ENCODE measurements at places on chromosomes 11 and 22.

- peak; percentile 13 for DNase-seq
Observed at GRCh38 chr11:5291207-5291838, 10.4 kb downstream of the OR51B4 start.

DNA sequence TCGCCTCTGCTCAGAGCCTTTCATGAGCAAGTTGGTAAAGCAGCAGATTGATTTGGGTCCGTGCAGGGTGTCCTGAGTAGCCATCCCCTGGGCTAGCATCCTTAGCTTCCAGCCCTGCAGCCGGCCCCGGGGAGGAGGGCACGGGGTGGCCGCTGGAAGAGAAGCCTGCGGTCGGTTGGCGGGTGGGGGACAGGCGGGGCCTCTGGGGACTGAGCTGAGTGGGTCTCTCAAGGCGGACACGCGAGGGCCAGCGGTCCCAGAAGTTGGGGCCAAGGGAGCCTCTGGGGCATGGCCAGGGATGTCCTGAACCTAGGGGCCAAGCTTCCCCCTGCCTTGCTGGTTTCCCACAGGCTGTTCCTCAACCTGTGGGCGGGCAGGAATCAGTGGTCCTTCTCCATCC, 143.0 kb downstream of the TBC1D22A start:
- no peak for DNase-seq

GRCh38 chr11:59154610-59155009, 12.0 kb downstream of the FAM111A start:
- no peak for DNase-seq

GRCh38 chr11:115664313-115664712, 160.1 kb upstream of the CADM1 start:
- DNase-seq = no peak

DNA sequence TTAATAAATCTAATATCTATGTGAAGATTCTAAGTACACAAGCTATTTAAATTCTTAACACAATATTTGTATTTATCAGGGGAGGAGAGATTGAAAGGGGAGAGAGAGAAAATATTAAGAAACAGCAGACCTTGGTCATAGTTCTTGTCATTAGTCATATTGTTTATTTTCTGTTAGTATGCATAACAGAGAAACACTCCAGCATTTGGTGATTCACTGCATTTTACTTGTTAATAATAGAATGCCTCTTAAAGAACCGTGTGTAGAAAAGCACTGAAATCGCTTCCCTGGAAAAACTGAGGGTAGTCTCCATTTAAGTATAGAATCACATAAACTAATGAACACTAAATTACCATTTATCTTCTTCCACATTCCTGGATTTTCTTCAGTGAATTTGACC, 122.7 kb upstream of the TRPC6 start:
- no peak for DNase-seq

DNA sequence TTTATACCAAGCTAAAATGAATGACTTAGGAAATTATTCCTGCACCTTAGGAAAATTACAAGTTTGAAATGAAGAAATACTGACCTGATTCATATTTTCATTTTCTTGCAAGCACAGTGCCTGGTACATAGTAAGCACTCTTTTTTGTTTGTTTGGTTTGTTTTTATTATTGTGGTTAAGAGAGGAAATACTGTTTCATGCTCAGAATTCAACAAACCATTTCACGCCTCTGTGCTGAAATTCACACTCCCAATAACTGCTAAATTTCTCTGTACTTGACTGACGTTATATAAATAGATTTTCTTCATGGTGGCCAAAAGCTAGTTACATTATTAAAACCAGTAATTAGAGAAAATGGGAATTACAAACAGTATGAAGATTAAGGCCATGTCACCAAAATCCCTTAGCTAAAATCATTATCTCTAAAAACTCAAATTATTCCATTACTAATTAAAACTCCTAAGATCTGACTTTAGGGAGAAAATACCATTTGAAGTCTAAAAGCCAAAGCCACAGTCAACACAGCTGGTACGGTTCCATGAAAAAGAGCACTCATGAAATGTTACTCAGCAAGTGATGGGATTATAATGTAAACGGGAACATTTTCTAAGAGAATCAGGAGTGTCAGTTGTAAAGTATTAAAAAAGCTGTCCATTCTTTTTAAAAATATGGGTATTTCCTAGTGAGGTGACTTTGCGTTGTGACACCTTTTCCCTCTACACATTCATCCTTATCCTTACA, 77.8 kb upstream of the DDI1 start:
- DNase-seq = no peak

DNA sequence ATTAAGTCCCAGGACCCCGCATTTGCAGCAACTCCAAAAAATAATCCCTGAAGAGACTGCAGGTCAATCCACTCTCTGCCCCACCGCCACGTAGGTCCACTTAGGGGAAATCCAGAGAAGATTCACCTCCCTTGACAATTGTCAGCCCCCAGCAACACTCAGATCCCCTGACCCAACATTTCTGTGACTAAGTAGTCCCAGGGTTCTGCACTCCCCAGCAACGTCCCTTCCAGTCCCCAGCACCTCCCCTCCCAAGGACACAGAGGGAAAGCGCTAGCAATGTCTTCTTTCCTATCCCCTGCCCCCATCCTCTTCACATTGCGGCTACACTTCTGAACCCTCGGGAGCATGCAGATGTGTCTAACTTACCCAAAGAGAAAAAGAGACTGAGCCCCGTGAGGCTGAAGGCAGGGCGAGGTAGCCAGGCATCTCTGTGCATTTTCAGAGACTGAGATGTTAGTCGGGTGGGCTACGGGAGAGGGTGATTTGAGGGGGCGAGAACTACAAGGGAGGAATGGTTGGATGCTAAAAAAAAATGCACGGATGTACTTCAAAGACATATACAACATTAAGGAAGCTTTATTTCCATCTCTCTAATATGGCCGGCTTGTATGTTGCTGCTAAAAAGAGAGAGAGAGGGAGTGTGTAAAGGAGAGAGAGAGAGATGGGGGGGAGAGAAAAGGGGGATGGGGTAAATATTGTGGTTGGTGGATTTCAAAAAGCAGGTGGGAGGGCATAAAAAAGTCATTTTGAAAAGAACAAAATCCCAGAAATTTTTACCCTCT, at the start of gene SCN2B:
Gene SCN2B, minus strand, starts transcription at position 647 of the 785 bp plus-strand sequence. Its CDS starts 208 bp downstream, at position 439.
- no peak for DNase-seq

GRCh38 chr11:100925935-100926334, 203.7 kb downstream of the PGR start:
- DNase-seq = no peak

- no peak for DNase-seq
Observed at GRCh38 chr11:12508151-12508751, 130.9 kb downstream of the PARVA start.

DNA sequence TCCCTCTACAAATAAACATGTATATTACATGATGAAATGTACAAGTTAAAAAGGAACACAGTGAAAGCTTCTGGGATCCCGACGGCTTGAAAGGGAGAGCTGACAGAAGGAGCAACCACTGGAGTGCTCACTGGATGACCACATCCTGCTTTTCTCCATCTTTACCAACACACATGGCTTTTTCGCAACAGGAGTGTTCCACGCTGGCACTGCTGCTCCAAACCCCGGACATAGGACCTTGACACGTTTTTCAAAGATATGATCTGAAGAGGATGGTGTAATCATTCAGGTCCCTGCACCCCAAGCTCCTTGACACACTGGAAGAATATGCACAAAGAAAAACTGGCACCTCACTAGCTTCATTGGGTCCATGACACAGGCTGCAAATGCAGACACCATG, 121.9 kb downstream of the LARGE1 start:
- DNase-seq = no peak

DNA sequence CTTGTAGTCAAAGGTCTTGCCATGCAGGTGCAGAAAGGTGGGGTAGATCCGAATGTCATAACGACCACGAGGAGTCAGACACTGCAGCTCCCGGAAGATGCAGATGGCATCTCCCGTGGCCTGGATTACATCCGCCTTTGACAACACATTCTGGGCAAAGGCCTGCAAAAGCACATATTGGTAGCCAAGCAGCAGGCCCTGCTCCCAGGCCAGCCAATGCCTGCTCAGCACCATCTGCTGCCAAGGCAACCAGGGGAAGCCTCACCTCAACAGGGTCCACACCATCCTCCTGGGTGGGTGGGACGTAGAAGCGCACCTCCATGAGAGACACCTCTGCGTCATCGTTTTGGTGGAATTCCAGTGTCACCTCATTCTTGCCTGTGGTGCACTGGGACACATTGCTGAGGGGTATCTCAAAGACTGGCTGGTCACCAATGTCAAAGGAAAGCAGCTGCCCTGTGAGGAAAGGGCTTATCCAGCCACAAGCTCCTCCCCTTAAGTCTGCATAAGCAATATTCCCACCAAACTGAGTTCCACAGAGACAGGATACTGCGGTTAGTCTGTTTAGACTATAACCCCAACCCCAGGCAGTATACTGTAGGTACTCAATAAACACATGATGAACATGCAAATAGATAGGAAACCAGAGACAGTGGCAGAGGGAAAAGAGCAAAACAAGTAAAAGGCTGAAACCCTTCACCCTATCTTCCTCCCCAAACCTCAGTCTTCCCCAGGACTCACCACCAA, 2.8 kb downstream of the SSRP1 start:
- DNase-seq = no peak

- DNase-seq = no peak
Observed at GRCh38 chr22:39920134-39920743, 19.4 kb downstream of the GRAP2 start.

- DNase-seq = no peak
Observed at GRCh38 chr22:23089010-23089409, 18.7 kb downstream of the GNAZ start.

GRCh38 chr11:2559527-2560311, 114.9 kb downstream of the KCNQ1 start:
- DNase-seq = no peak

DNA sequence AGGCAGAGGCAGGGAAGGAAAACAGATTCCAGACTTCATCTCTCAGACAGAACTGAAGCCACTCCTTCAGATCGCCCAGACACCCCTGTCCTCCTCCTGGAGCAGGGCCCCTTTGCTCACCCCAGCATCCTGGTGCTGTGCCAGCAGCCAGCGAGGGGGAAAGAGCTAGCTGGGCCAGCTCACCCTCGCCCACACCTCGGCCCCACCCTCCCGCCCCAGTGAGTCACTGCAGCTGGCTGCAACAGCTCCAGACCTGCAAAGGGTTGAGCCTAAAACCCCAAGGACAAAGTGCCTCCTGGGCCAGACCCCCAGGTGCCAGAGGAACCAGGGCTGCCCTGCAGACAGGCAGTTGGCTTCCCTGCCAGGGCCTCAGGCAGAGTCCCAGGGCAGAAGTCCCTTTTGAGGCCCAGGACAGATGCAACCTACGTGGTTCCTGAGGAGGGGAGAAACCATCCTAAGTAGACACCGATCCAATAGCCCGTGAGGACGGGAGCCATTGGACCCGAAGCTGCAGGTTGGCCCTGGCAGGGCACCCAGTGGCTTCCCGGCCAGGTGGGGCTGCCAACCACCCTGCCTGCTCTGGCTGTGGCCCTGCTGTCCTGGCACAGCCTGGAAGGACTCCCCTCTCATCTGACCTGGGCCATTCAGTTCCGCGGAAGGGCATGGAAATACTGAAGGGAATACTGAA, 7.2 kb downstream of the AHNAK start:
- DNase-seq = no peak

GRCh38 chr11:33103836-33104235, 57.4 kb downstream of the CSTF3 start:
- DNase-seq = no peak

DNA sequence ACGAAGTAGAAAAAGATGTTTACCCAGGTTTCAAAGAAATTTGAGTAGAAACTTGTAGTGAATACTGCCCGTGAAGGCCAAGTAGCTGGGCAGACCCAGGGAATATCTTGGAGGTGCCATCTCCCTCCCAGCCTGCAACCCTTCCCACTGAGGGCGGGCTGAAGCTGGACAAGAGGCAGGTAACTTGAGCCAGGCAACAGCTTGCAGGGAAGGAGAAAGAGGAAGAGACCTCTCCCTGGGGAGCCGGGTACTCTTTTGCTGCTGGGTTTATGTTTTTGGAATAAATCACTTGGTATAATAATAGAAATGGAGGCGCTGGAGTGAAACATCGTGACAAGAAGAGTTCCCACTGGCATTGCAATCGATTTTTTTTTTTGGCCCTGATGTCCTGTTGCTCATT, 49.4 kb upstream of the JAM3 start:
- no peak for DNase-seq

DNA sequence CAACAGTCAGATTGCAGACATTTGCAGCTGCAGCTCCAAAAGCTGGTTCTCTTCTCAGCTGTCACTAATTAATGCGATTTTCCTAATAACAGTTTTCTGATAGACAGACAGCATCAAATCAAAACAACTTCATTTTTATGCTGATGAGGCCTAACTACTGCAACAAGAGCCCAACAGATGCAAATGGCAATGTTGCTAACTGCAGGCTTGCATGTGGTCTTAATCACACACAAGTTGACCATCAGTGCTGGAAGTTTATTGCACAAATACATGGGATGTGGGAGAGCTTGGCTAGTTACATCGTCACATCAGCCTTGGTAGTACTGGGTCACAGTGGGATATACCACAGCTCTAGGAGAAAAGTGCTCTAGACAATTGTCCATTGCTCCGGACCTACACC, 99.2 kb downstream of the SPON1 start:
- DNase-seq = no peak

DNA sequence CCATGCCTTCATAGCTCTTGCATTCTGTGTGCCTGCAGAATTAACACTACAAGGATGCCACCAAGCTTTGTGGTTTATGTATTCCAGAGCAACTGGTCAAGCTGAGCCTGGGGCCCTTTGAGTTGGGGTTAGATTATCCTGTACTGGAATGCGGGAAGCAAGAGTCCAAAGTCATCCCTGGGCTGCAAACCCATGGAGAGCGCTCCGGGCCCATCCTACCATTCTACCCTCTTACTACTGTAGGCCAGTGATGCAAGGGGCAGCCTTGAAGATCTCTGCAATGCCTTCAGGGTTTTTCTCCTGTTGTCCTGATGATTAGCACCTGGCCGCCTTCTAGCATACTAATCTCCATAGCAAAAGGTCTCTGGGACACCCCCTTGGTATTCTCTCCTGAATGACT, 51.3 kb downstream of the TUG1 start:
- peak; percentile 95 for DNase-seq

GRCh38 chr22:37267135-37267587, 15.1 kb upstream of the CYTH4 start:
- DNase-seq = peak; percentile 82

GRCh38 chr22:44224166-44224565, 43.4 kb downstream of the PARVG start:
- no peak for DNase-seq

DNA sequence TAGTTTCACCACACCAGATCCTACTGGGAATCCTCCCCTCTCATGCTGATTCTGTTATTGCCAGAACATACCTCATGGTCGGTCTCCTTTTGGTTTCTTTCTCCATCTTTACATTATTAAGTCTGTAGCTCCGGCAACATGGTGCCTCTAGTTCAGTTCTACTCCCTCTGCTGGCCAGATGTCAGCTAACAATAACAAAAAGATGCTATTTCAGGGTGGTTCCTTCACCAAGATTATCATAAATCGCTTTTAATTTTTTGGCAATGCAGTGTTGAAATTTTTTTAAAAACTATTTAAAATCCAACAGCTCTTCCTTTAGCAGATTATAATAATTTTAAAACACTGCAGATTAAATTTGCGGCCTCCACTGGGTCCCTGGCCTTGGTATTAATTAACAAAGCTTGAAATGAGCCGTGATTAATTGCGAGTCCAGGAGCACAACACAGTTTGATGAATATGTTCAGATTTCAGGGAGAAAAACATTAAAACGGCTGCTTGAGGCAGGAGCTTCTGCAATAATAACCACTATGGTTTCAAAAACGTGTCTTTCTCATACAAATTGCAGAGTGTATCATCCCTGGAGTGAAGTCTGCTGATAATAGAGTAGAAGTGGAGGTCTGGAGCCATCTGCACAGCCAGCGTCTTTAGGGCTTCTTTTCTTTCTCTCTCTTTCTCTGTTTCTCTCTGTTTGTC, 492.9 kb upstream of the KIRREL3 start:
- DNase-seq = no peak

Measured in ELF-1 (cell line).